Esophagus squamous epithelium (tissue), 5 donors: ENCODE measurements at places on chromosomes 16 and 17.

DNA sequence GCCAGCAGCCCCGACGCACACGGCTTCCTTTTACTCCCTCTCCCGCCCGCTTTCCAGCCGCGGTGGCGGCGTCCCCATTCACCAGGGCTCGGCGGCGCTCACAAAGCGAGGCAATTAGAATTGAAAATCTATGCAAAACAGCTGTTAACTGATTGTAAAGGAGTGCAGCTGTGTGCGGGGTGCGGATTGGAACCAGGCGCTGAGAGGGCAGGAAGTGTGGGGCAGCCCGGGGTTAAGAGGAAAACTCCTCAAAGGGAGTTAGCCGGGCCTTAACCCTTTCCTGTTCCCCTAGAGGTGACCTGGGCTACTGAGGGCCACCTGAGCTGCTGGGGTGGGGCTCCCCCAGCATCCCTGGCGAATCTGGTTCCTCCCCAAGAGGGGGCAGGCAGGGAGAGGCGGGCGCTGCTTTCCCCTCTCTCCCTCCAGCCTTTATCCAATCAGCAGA is 5.8 kb upstream of the GSE1 start:
- no peak for DNase-seq

DNA sequence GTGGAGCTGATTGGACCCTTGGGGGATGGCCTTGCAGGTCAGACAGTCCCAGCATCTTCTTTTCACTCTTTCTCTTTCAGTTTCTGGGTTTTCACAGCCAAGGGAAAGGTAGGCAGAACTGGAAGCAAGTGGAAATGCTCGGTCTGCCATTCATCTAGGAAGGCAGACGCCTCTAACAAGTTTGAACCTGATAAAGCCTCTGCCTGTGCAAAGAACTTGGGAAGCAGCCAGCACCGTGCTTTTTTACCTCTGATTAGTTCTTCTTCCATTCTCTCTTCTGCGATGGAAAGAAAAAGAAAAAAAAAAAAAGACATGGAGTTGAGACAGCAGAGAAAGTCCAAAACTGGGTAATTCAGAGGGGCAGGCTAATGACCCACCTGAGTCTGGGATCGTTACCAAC is 997.8 kb upstream of the EEF2KMT start:
- DNase-seq = no peak

DNA sequence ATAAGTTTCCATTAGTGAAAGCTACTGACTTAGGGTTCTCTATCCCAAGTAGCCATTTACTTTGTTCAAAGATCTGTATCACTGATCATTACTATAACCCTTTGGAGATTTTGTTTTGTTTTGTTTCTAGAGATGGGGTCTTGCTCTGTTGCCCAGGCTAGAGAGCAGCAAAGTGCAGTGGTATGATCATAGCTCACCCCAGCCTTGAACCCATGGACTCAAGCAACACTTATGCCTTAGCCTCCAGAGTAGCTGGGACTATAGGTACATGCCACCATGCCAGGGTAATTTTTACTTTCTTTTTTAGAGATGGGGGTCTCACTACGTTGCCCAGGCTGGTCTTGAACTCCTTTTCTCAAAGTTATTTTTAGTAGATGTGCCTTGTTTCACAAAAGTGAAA is 154.7 kb downstream of the KCNJ2 start:
- DNase-seq = no peak

GRCh38 chr16:87057951-87058560 is 259.1 kb downstream of the C16orf95 start:
- DNase-seq = no peak

GRCh38 chr16:17029602-17030350 is 441.0 kb downstream of the XYLT1 start:
- no peak for DNase-seq

DNA sequence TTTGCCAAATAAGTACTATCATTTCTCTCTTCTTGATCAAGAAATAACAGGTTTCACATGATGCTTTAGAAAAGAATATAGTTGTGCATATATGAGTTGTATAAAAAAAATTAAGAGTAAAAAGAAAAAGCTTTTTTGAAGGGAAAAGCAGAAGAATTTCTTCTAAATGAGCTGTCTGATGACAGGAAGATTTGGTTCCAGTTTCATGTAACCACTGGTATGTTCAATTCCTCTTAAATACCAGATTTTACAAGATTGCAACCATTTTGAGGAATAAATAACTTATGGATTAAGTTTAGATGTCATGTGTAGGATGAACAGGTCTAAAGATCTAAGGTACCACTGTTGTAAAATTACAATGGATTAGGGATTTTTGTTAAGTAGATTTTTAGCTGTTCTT is 45.0 kb downstream of the VMP1 start:
- DNase-seq = no peak

GRCh38 chr17:65800655-65801054 is 239.2 kb upstream of the AXIN2 start:
- no peak for DNase-seq

GRCh38 chr17:80452173-80452915 is 24.1 kb downstream of the NPTX1 start:
- no peak for DNase-seq
